ENCODE measurements at places on chromosomes 16 and 17.

DNA sequence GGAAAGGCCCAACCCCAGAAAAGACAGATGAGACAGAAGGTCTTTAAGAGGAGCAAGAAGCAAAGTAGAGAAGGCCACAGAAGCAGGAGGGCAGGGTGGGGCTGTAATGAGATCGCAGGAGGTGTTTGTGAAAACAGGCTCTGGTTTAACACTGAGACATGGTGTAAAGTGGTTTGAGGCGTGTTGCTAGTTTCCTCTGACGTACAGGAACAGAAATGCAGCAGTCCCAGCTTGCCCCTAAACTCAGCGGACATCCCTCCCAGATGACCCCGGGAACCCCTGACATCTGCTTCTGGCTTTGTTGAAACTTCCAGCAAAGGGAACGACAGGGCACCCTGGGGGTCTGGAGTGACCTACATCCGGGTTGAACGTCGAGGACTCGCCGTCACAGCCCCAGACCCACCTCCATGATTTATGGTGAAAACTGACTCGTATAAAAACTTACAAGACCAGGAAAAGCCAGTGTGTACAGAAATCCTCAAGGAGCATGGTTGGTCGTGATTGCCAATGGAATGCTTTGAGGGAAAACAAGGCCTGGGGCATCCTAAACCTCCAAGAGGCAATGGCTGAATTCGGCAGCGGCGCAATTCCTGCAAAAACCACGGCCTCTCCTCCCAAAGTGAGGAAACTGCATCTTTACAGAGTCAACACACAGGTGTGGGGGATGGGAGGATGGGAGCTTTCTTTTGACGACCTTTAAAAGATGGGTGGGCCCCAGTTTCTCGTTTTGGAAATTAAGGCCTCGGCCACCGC is 25.8 kb downstream of the LITAF start:
- DNase-seq, result no peak

DNA sequence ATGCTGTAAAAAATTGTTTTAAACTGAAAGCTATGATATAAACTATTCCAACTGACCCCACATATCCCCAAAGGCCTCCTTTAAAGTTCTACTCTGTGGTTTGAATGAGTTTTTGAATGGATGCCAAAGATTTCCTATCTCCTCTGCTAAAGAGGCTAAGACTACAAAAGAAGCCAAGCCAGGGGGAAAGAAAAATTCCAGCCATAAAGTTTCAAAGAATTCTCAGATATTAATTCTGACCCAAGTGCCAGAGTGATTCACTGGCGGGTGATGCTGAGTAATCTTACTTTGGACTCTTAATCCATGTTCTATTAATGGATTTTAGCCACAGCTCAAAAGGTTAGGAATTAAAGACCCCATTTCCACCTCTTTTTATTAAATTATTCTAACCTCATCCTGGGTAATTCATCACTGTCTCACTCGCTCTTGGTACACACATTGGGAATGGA is 60.7 kb downstream of the HS3ST3A1 start:
- peak; percentile 99 for DNase-seq

- DNase-seq, result no peak
These were observed 5.9 kb upstream of the DOC2A start for GRCh38 chr16:30016555-30017276.

DNA sequence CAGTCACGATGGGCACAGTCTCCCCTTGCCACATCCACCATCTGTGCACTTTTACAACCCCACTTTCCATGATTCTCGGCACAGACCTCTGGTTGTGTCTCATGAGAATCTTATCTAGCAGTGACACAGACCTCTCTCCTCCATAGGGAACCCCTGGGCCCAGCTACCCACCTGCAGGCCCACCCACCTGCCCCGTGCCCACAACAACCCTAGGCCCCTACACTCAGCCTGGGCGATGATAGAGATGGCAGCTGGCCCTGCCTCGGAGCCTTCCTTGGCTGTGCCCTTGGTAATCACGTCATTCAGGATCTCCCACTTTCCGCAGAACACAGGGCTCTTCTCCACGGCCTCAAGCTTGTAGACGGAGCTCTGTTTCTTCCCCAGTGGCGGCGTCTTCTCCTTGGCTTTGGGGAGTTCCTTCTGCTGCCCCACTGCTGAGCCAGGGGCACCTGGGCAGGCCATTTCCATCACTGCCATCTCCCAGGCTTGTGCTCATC is 26.5 kb downstream of the MAP3K14 start:
- no peak for DNase-seq

GRCh38 chr17:4658478-4659305 is 17.2 kb upstream of the ALOX15 start:
- peak; percentile 37 for DNase-seq

DNA sequence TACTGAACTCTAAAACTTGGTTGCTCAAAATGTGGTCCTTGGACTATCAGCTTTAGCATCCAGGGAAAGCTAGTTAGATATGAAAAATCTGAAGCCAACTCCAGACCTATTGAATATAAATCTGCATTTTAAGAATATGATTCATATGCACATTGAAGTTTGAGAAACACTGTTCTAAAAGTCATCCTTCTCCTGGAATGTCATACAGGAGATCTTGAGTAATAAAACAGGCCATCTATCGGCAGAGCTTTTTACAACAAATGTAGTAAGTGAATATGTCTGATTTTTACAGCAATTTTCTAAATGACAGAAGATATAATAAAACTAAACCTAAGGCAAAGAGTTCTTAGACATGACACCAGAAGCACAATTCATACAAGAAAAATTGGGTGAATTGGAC is 140.4 kb downstream of the PMP22 start:
- DNase-seq, result peak; percentile 63

DNA sequence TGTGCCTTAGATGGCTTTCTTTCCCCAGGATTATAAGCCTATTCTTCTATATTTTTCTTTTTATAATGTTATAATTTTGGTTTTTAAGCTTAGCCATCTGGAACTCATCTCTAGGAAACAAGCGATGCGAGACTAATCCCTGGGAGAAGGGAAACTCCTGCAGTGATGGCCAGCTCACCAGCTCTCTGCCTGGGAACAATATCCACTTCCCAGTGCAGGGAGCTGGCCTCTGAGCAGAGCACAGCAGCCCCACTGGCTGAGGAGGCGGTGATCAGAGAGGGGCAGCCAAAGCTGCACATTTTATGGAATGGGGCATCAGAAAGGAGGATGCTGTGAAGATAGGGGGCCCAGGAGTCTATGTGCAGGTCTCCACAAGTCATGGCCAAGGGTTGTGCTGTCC is 183.3 kb downstream of the LGALS9B start:
- DNase-seq, result no peak

- DNase-seq, result no peak
These were observed 49.5 kb downstream of the COX4I1 start for GRCh38 chr16:85848986-85849385.
